ENCODE measurements at places on chromosomes 1 and 21.

- no peak for DNase-seq
Measured at GRCh38 chr1:40059960-40060750, 19.6 kb downstream of the CAP1 start.

DNA sequence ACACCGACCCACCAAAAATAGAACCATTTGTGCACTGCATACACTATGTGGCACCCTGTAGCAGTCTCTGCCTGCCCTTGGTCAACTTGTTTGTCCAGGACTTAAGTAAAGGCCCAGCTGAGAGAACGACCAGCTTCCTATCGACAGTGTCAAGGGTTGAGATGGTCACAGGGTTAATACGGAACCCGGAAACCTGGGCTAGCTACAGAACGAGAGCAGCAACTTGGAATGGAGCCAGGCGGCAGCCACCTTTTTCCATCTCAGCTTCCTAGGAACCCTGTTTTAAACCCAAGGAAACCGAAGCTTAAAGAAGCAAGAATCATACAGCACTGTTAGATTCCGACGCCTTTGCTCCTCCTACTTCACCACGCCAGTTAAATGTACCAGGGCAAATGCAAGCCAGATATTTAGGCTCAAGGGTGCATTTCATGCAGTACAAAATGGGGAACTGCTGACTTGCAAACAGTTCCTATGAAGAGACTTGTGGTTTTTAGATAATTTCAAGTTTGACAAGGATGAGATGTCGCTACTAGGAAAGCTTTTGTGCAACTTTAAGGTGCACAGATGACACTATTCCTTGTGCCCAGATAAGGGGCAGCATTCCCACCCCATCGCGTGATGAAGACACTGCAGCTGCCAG, 35.5 kb downstream of the SLC66A1 start:
- no peak for DNase-seq

DNA sequence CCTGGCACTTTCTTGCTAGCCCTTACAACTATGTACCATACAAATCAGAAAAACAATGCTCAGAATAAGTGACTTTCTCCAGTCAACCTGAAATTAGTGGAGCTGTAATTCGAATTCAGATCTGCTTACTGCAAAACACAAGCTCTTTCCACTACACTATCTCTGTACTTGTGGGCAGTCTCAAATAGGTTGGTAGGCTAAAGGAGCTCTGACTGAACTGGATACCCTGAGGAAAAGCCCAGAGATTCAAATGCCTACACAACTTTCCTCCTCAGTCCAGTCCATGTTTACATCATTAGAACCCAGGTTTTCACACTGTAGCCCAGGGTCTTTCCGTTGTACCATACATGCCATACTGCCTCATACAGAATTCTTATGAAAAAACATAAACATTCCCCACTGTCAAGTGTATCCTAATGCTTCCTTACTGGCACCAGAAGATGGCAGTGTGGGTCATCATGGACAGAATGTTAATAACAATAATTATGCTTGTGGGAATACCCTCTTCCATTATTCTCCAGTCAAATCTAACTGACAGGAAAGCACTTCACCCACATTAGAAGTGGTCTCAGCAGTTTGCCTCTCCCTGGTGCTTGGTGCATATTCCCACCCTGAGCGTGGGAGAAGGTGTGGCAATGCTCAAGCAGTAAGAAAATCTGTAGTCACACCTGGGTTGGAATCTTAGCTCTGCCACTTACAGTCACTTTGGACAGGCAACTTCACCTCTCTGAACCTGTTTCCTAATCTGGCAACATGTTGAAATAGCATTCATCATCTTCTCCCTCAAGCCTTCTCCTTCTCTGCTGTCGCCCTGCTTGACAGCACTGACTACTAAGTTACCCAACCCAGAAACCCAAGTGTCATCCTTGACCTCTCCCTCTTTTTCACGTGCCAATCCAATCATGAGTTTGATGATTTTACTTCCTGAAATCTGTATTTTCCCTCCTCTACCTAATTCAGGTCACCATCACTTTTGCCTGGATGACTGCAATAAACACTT, 14.4 kb upstream of the ZFYVE9 start:
- no peak for DNase-seq

GRCh38 chr21:46605767-46606426, 1.0 kb upstream of the S100B start:
- no peak for DNase-seq

DNA sequence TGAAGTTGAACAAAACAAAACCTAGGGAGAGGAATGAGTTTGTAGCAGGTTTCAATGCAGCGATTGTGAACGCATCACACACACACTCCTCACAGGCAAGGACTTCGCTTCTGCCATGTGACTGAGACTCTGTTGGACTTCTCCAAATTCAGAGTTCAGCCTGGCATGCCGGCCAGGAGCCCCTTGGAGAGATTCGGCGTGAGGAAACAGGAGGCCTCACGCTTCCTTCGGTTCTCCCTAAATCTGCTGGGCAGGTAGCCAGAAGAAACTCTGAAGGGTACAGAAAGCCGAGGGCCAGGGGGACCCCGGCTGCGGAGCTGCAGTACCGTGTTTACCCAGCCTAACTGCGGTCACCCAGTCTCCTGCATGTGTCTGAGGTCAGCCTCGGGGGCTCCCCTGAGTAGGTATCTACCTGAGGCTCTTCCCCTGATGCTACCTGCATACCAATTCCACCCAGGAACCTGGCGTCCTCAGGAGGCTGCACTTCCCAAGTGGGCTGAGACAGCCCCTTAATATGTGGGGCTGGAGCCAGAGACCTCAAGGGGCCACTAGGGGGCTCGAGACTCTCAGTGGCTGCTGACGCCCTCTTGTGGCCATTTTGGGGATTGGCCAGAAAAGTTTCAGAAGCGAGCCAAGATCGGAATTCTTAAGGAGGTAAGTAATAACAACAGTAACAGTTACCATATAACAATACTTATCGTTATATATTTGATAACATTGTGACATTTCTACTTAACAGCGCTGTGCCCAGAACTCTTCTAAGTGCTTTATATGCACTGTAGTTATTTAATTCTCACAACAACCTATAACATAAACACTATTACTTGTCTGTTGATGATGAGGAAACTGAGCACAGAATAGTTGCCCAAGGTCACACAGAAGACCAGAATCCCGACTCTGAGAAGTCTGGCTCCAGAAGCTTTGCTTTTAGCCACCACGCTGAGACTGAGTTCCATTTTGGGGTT, 2.7 kb upstream of the ANXA9 start:
- DNase-seq: peak; percentile 90

GRCh38 chr1:160954158-160955104, at the start of gene ITLN2:
Gene ITLN2, minus strand, starts transcription at chr1:160954809. Its CDS starts 68 bp downstream, at chr1:160954741.
- DNase-seq: peak; percentile 86

GRCh38 chr1:214665606-214666110, 62.7 kb downstream of the CENPF start:
- DNase-seq: no peak

DNA sequence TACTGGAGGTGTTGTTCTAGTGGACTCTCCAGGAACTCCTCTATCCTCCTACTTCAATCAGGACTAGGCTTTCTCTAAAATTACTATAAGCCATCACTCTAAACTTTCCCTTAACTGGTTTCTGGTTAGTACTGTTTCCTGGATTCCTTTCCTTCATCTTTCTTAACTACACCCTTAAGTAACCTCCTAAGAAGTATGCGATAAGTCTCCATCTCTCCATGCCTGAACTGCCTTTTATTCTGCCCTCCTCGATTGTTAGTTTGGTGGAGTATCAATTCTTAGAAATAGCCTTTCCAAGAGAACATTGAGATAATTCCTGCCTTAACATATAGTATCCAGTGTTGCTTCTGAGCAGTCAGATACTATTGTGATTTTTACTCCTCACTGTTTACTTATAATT, 162.9 kb upstream of the PDE4B start:
- DNase-seq: no peak

DNA sequence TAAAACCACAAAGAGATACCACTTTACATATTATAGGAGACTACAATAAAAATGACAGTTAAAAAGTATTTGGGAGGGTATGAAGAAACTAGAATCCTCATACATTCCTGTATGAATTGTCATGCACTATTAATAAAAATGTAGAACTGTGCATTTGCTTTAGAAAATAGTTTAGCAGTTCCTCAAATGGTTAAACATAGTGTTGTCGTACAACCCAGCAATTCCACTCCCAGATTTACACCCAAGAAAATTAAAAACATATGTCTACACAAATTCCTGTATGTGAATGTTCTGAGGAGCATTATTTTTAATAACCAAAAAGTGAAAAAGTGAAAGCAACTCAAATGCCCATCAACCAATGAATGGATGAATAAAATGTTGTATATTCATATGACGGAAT, 23.1 kb upstream of the PDE4B start:
- DNase-seq: no peak

GRCh38 chr1:205794011-205794730, 18.8 kb downstream of the SLC41A1 start:
- no peak for DNase-seq

DNA sequence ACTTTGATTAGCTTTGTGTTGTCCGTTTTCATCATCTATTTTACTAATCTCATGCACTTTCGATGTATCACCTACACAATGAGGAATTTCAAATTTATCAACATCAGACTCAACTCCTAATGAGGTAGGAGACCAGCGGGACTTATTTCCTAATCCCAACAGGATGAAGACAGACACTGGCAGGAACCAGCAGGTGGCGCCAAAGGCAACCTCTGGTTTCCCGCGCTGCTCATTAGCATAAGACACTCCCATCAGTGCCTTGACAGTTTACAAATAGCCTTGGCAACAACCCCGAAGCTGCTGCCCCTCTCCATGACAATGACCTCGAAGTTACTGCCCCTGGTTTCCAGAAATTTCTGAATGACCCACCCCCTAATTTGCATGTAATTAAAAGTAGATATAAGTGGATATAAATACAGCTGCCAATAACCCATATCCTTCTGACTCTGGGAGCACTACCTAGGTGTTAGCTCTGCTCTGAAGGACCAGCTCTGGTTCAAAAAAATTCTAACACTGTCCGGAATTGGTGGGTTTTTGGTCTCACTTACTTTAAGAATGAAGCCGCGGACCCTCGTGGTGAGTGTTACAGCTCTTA, 974.8 kb downstream of the ADGRL2 start:
- DNase-seq: no peak

DNA sequence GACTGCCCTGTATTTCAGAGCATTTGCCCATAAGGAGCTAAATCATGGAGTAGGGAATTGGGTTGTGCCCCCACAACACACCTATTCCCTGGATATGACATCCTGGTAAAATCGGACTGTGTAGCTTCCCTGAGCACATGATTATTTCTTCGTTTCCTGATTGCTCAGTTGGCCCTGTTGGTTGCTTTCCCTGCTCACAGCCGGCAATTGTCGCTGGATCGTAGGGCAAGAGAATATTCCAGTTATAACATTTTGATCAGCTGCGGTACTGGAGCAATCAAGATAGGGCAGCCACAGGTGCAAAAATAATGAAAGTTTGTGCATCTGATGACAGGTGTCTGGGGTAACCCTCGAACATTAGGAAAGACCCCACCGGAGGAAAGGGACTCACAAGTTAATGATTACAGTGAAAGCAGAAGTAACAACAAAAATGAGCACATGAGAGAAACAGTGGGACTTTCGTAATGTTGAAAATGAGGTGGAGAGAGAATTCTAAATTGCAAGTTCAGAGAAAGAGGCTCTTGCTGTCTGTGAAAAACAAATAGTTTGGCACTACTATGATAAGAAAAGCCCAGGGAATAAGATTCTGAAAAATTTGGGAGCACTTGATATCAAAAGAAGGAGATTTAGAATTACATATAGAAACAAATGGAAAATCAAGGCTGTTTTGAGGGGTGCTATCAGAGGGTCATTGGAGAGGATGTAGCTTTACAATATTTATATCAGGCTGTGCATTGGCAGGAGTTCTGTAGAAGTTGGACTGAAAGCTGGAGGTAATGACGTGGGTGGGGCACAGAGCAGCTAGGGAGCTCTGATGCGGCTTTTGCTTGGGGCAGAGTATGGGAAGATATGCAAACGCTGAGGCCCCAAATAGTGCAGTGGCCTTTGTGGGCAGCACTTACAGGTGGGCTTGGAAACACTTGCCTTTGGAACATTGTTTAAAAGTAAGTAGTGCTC, at the start of gene MAB21L3:
Gene MAB21L3, plus strand, starts transcription at position 833 of the 957 bp plus-strand sequence. CDS start 1,217 bp downstream, outside the sequence.
- DNase-seq: no peak

GRCh38 chr1:62794053-62794452, 10.1 kb downstream of the ATG4C start:
- no peak for DNase-seq

GRCh38 chr1:156430303-156430702, 61.3 kb downstream of the RHBG start:
- DNase-seq: no peak

DNA sequence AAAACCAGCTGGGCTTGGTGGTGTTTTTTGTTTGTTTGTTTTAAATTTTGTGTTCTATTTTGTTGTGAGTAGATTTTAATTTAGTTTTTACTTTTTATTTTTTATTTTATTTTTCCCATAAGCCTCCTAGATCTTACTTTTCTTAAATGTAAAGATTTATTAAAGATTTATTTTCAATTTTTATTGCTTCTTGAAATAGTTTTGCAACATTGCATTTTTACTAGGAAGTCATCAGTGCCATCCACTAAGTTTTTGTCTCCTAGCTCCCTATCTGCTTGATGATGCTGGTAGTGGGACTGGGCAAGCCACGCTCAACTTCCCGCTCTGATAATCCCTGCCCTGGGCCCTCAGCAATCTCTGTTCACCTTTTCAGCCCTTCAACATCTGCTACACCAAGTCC, 175.4 kb downstream of the CDC7 start:
- DNase-seq: no peak

GRCh38 chr1:59952065-59952464, 25.5 kb upstream of the CYP2J2 start:
- no peak for DNase-seq

- DNase-seq: peak; percentile 82
Measured at GRCh38 chr1:75522389-75522788, 88.5 kb downstream of the SLC44A5 start.

- DNase-seq: no peak
Measured at GRCh38 chr1:192703283-192704206, 67.6 kb downstream of the RGS13 start.

GRCh38 chr1:68313735-68314134, 81.4 kb upstream of the WLS start:
- peak; percentile 79 for DNase-seq

GRCh38 chr1:228735871-228736586, 750 bp downstream of the RHOU start:
- DNase-seq: no peak

DNA sequence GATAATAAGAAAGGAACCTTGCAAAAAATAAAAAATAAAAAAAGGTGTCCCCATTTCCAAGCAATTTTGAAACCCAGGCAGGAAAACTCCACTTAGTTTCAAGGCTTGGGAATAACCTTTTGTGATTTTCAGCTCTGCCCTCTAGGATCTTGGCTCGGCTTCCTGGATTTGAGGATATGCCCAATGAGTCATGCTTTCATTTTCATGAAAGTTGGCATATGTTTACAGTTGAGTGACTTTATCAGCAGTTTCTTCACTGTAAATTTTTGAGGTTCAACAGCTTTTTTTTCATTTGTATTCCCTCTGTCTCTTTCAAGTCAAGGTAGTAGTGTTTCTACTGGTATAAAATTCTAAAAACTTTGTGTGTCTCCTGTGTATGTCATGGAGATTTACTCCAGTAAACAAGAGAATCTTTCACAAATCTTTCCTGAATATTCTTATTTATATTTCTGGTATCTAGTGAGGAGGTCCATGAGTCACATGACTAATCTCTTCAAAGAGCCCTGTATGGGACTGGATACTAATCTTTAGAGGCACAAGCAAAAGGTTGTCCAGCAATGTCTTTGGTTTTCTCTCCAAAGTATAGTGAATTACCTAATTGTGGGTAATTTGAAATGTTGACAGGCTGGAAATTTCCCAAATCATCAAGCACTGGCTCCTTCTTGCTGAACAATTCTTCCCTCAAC, 335.3 kb downstream of the BRINP2 start:
- no peak for DNase-seq
